ENCODE measurements at places on chromosomes 7 and 10.

DNA sequence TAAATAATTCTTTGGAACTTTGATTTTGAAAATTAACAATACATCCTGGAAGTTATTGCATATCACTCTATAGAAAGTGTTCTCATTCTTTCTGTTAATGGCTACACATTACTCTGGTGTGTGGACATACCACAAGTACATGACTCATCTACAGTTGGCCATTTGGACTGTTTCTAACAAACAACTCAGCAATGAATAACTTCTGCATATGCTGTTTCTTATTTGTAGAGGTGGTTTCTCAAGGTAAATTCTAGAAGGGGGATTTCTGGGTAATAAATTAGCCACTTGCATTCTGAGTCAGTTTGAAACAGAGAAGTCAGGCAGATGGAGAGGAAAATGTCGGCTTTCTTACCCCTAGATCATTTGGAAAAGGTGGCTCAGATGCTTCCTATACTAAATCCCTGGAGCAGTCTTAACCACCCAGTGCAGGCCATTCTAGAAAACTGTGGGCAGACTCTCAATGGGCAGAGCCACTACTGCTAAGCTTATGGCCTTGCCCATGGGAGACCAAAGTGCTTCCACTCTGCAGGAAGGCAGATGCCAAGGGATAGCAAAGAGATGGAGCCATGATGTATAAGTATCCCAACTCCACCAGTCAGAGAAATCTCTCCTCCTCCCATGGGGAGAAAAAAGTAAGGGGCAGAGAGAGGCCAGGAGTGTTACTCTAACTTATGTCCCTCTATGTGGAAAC, 194.0 kb upstream of the PLPP4 start:
- no peak for DNase-seq

GRCh38 chr7:70833726-70834125, 298.2 kb upstream of the GALNT17 start:
- no peak for DNase-seq

GRCh38 chr10:93062514-93063143, 2.0 kb downstream of the CYP26C1 start:
- DNase-seq, result no peak

DNA sequence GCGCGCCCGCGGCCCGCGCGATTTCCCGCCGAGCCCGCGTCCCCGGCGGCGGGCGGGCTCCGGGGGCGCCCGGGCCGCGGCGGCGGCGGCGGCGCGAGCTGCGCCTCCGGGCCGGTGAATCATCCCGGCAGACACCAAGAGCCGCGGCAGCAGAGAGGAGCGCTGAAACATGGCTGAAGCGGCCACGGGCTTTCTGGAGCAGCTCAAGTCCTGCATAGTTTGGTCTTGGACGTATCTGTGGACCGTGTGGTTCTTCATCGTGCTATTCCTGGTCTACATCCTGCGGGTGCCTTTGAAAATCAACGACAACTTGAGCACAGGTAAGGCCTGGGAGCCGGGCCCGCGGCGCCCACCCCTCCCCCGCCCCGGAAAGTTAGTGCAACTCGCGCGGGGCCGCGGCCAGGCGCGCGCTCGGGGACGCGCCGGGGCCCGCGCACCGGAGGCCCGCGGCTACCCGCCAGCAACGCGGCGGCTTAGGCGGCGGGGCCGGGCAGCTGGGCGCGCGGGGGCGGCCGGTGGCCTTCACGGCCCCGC, at the start of gene ST7:
Gene ST7, plus strand, starts transcription at position 130 of the 534 bp plus-strand sequence. Its CDS starts 40 bp downstream, at position 170.
- peak; percentile 50 for DNase-seq

- DNase-seq, result no peak
These were observed 178.9 kb upstream of the TMEM106B start for GRCh38 chr7:12032146-12032545.

DNA sequence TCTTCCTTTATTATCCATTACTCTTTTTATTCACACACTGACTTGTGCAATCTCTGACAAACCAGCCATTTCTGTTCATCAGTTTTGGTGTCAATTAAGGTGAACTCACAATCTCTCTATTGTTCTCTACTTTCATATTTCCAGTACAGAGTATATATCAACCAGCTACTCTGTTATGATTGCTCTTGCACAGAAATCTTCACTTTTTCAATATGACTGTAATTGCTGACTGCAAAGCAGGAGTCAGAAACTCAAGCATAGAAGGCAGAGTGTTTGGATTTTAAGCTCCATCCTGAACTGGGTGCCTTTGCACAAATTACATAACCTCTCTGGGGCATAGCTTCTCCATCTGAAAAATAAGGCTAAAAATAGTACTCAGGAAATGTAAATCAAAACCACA, 1042.0 kb downstream of the GRM8 start:
- DNase-seq, result no peak

DNA sequence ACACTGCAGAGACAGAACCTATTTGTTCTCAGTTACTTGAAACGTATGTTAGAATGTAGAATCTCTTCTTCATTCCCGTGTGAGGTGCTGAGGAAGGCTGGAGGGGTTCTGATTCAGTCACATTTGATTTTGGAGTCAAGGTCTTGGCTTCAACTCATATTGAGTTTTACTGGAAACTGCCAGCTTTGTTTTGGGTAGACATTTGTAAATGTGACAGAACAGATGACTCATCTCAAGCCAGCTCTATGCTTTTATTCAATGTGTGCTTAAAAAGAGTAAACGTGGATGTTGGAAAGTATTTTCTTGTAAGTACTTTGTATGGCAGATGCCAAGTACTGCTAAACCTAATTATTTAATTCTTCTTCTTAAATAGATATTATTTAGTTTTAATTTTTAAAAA, 780.8 kb upstream of the C7orf33 start:
- DNase-seq, result no peak
